Karpas-422 (cell line): ENCODE measurements at places on chromosomes 6 and 20.

GRCh38 chr6:68082086-68082485 lies 553.0 kb upstream of the ADGRB3 start:
- no peak for DNase-seq

DNA sequence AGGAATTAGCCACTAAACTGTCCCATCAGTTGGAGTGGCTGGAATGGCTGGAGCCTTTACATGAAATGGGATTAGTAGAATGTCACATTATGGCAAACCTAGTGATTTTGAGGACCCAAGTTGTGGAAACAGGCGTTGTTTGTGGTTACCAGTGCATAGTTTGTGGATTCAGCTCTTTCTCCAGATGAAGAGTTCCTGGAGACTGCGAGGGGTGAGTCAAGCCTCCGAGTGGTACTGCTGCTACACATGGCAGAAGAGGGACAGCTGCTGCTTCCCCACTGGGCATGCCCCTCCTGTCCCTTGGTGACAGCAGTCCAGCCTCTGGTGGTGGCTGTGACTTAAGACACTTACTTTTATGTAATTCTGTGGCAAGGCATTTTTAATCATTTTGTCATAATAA lies 94.2 kb upstream of the SCP2D1 start:
- no peak for DNase-seq

DNA sequence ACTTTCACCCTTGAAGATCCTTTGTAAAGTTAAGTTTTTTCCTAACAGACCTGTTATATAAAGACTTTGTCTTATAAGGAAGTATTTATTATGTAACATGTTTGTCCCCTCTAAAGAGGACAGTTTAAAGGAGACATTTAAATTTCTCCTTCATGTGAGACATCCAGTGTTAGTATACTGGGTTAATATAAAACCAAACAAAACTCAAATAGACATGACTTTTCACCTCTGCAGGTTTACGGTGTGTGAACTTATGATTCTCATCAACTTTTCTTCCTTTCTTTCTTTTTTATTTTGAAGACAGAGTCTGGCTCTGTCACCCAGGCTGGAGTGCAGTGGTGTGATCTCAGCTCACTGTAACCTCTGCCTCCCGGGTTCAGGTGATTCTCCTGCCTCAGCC lies 17.4 kb upstream of the MPC1 start:
- DNase-seq: no peak

GRCh38 chr6:69622230-69622629 lies 174.6 kb downstream of the LMBRD1 start:
- no peak for DNase-seq

DNA sequence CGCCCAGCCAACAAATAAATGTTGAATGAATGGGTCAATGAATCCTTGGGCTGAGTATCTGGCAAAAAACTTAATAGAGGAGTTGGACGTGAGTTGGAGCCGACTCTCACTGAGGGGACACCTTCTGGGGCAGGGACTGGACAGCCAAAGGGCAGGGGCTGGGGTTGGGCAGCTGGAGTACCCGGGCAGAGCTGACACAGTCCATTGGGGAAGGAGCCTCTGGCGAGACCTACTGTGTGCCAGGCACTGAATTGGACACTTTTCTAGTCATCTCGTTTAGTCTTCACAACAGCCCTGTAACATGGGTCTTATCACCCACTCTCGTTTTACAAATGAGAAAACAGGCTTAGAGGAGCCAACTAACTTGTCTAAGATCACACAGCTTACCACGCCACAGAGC lies 4.7 kb upstream of the MAPK13 start:
- DNase-seq: no peak

GRCh38 chr6:25405442-25405841 lies 126.3 kb downstream of the CARMIL1 start:
- no peak for DNase-seq
